ENCODE measurements at places on chromosomes 5 and 9.

- no peak for DNase-seq
Measured at GRCh38 chr5:1913578-1913977, 30.9 kb upstream of the IRX4 start.

DNA sequence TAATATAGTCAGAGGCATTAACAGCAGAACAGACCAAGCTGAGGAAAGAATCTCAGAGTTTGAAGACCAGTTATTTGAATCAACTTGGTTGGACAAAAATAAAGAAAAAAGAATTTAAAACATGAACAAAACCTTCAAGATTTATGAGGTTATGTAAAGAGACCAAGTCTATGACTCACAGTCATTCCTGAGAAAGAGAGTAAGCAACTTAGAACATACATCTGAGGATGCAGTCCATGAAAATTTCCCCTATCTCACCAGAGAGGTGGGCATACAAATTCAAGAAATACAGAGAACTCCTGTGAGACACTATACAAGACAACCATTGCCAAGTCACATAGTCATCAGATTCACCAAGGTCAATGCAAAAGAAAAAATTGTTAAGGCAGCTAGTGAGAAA lies 17.4 kb upstream of the C9orf72 start:
- no peak for DNase-seq

GRCh38 chr9:135254176-135255032 lies 166.9 kb downstream of the OLFM1 start:
- no peak for DNase-seq

DNA sequence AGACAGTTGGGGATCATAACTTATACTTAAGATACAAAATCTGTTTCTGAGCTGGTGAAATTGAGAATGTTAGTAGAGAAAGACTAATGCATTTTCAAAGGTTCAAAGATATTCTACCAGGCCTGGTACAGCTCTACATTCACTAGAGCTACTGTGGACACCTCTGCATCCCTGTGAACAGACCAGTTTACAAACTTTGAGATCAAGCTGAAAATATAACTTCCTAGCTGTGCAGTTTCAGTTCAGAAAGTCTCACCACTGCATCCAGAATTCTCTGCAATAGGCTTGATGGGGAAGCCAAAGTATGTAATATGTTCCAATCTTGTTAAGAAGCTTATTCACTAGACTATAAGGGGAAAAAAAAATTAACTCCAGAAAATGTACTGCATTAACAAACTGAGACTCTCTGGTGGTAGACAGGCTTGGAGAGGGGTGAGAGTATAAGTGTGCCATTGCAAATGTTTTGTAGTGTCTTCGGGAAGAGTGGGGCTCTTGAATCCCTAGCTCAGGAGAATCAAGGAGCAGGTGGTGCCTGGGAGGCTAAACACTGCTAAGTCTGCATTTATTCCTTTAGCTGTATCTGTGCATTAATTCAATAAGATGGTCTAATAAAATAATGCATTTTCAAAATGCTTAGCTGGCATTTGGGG lies 671.9 kb downstream of the NR2F1-AS1 start:
- no peak for DNase-seq

- no peak for DNase-seq
Measured at GRCh38 chr9:129209580-129209979, 31.5 kb upstream of the IER5L start.

DNA sequence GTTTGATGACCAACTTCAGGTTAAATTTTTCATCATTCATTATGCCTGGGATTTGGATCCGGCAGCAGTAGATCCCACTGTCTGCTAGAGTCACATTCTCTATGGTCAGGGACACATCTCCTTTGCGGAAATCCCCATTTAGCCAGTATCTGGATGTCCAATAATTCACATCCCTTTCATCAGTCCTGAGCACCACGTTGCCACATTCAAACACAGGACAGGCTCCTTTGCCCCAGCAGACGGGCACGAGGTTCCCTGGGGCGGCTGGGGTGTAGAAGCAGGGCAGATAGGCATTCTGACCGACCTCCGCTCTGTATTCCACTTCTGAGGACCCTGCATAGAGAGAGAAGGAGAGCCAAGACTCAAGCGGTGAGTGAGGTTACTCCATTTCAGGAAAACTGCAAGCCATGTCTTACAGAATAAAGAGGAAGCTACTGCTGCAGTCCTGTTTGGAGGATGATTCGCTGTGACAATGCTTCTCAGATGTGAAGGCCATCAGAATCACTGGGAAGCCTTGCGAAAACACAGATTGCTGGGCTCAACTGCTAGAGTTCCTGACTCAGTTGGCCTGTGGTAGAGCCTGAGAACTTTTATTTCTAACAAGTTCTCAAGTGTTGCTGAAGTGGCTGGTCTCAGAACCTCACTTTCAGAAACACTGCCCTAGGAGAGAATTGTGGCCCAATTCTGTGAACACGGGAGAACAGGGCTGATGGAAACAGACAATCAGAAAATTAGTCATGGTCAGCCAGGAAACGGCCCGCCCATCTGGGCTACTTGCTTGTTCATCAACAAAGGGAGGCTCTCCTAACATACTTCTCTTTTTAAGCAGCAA lies 2.0 kb downstream of the HAVCR2 start:
- DNase-seq: peak; percentile 26

- DNase-seq: no peak
Measured at GRCh38 chr5:149794041-149794440, 63.9 kb downstream of the PPARGC1B start.

DNA sequence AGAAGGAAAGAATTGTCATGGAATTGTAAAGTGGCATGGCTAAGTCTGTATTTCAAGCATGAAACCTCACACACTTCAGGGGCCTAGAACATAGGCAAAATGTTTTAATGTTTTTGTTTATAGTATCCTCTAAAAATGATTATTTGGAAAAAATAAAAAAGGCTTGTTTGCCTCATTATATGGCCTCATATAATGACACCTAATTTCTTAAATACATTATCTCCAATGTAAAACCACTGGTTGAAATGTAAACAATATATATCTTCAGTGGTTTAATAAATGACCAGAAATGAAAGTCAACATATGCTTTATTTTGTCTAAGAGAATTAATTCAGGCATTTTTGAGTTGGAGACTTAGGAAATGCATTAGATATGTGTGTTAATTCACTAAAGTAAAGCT lies 1736.6 kb downstream of the EFNA5 start:
- DNase-seq: no peak

- DNase-seq: peak; percentile 70
Measured at GRCh38 chr5:55338810-55339243, 31.0 kb downstream of the MTREX start.

DNA sequence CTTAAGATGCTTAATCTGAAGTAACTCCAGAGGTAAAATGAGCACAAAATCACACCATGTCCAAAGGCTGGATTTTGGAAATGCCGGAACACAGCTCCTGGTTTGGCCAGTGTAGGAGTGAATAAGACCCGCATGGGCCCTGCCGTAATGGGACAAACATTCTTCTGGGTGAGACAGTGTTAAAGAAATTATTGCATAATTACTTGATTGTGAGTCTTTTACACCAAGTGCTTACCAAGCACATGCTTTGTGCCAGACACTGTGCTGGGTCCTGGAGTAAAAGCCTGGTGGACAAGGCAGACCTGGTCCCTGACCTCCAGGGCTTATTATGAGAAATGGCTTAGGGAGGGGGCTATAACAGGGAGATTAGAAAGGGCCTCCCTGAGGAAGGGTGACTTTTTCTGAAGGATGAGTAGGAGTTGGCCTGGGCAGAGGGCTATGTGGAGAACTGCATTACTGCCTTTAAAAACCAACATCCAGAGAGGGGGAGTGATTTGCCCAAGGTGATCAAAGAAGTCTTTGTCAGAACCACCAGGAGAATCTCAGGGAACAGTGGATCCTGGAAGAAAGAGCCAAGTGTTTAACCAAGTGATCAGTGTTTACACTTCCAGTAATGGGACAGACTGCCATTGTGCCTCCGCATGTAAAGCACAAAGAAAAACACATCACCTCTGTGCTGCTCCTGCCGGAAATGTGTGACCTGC lies 3.5 kb downstream of the PDE6A start:
- no peak for DNase-seq

DNA sequence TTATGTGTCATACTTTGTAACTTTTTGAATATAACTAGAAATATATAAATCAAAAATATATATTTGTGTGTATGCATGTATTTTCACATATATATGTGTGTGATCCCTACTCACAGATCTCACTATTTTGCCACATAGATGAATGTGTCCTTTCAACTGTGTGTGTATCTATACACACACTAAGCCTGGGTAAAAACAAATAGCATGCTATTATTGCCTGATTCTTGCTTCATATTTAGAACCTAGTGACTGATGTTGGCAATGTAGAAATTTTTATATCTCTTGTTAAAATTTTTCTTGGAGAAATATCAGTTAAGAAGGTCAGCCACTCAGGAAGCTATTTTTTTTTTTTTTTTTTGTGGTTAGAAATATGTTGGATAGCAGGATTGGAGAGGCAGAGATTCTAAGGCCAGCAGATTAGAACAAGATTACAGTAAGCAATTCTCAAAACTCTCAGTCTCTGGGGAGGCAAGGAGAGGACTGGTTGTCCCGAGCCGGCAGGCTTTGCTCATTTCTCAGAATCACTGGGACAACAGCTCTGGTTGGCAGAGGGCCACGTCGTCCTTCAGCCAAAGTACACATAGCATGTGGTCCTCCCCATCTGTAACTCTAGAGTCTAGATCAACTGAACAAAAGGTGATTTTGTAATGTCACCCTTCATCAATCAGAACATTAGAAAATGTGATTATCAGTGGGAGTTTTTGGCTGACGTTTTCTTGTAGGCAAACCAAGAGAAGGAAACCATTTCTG lies 19.7 kb downstream of the C6 start:
- DNase-seq: no peak

GRCh38 chr9:6079386-6079785 lies 64.0 kb upstream of the RANBP6 start:
- DNase-seq: no peak

DNA sequence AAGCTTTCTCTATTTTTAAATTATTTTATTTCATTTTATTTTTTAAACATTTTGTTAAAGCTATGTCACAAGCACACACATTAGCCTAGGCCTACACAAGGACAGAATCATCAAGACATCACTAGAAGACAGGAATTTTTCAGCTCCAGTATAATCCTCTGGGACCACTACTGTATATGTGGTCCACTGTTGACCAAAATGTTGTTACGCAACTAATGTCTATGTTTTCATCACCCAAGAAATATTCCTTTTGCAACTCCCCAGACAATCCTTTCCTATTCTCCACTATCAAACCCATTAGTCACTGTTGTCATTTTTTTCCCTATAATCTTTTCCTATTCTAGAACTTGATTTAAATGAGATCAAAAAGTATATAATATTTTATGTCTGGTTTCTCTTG lies 2371.7 kb upstream of the C9orf72 start:
- DNase-seq: no peak

DNA sequence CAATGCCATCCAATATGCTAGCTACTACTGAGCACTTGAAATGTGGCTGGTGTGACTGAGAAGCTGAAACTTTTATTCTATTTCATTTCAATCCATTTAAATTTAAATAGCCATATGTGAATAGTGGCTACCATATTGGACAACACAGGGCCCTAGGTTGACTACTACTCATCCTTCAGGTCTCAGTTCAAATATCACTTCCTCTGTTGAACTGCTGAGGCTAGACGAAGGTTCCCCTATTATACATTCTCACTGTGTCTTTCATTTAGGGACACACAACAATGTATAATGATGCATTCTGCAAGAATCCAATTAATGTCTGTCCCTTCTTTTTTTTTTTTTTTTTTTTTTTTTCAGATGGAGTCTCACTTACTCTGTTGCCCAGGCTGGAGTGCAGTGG lies 208.7 kb downstream of the CRB2 start:
- DNase-seq: no peak

DNA sequence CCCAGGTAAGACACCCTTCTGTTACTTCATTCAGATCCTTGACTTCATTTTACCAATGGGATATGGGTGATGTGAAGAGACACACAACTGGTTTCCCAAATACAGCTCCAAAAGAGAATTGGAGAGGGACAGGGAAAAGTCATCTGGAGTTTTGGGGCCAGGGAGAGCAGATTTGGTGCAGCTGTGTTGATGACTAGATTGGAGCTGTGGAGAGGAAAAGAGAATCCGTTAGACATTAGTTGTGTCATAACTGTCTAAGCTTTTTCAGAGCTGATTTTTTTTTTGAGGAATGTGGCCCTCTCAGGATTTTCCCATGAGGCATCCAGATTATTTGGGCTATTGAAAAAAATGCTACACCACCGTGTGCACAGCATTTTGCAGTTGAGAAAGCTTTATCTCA lies 423.4 kb downstream of the DMAC1 start:
- no peak for DNase-seq

GRCh38 chr9:81814794-81815464 lies 113.3 kb upstream of the SPATA31D4 start:
- DNase-seq: no peak

DNA sequence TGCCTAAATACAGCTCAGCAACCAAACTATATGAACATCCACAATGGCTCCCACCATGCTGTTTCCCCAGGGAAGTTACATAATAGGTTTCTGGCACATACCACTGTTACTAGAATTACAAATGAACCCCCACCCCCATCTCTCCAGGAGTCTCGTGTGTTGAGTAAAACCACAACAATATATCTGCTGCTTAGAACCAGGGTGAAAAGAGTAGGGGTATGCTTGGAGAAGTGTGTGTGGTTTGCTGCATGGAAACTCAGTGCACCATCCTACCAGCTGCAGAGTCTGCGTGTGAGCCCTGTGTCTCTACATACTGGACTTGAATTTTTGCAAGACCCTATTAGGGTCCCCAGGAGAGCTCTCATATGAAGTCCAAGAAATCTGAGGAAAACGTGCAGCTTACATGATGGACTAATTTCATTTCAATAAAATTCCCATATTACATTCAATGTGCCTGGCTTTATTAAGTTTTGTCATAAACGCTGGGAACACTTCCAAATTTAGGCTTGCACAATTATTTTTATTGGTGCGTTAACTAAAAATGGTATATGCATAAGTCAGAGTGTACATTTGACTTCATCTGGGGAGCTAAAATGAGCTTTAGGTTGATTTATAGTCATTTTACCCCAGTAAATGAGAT lies 104.5 kb upstream of the NFIB start:
- no peak for DNase-seq

- DNase-seq: no peak
Measured at GRCh38 chr5:35922468-35922867, 16.0 kb downstream of the CAPSL start.

- no peak for DNase-seq
Measured at GRCh38 chr5:115072266-115073064, 97.2 kb downstream of the TRIM36 start.

DNA sequence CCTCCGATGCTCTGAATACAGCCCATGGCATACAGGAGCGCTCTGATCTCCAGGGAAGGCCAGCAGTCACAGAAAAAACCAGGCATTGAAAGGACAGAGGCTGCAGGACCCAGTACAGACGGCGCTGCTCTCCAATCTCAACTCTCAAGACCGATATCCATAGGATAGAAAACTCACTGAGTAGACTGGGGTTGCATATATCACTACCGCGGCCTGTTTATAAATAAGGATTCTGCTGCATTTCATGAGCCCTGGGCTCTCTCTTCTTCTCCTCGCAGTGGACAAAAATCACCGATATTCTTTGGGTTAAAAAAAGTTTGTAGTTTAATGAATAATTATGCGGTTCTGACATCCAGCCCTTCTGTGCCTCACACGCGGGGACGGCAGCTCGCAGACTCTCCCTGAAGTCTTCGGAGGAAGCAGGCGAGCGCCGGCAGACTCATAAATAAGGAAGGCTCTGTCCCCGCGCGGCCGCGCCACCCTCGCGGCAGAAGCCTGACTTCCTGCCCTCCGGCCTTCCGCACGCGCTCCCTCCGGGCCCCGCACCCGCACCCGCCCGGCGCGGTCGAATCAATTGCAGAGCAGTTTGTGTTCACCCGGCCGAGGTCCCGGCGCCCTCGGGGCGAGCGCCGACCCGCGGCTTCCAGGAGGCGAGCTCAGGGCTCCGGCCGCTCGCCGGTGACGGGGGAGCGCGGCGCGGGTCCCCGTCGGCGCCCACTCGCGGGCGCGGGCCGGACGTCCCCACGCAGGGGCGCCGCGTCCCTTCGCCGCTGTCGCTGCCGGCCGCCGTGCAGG lies at the start of gene FAM78A:
FAM78A (minus strand) TSS at position 417 of the 795 bp plus-strand sequence; CDS start at position 86, 331 bp downstream.
- DNase-seq: peak; percentile 62
